ENCODE measurements at places on chromosomes 7 and 10. TPM values are rescaled to one million over a fixed set of nuclear protein-coding genes. Genes with fewer than 3 reads are reported as not detected.

Gene SORCS3
- not detected for total RNA-seq

Gene PNLIP
- total RNA-seq = not detected

Gene SNCG
- not detected for total RNA-seq

Gene SFXN3
- total RNA-seq = 24.2 TPM
